ENCODE measurements at places on chromosomes 12 and 14.

DNA sequence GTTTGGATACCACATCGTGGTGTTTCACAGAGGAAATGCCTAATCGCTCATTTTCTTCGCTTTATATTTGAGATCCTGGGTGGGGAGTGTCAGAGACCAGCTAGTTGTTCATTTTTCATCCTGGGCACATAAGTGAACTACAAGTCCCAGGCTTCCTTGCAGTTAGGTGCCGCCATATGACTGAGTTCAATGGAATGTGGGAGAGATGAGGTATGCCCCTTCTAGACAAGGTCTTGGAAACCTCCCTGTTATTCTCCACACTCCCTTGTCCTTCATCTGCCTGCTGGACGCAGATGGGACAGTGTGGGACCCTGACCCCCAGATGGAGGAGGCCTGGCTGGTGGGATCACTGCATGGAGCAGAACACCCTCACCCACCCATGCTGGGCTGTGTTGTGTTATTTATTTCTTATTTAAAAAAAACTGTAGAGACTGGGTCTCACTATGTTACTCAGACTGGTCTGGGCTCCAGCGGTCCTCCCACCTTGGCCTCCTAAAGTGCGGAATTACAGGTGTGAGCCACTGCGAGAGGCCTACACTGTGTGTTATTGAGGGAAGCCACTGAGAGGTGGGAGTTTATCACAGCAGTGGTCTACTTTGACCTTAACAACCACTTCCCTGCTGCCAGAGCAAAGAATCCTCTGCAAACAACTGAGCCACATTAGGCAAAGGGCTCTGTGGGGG is 42.9 kb upstream of the VRK1 start:
- no peak for DNase-seq

- no peak for DNase-seq
Measured at GRCh38 chr12:113341535-113341934, 6.6 kb upstream of the SLC8B1 start.

GRCh38 chr12:109737126-109737525 is 23.5 kb downstream of the FAM222A start:
- DNase-seq: no peak

DNA sequence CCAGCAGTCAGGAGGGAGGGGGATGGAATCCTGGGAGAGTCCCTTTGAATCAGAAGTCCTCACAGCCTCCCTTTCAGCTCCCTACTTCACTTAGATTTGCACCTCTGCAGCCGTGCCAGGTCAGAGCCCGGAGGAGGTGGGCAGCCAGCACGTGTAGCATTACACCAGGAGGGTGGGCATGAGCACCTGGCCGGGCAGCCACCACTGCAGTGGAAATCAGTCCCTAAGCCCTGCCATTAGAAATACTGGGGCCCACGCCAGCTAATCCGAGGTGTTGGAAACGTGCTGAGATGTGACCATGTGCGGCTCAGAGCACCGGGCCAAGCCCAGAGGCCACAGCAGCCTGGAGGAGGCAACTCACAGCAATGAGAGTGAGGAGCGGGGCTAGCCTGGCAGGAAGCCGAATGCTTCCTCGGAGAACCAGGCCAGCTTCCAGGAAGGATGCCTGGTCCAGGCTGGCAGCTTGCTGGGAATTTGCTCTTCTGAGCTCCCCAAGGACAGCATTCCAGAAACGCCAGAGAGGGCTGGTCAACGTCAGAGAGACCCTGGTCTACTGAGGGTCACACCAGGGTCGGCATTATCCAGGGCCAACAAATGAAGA is 9.4 kb upstream of the CACNA2D4 start:
- DNase-seq: no peak

DNA sequence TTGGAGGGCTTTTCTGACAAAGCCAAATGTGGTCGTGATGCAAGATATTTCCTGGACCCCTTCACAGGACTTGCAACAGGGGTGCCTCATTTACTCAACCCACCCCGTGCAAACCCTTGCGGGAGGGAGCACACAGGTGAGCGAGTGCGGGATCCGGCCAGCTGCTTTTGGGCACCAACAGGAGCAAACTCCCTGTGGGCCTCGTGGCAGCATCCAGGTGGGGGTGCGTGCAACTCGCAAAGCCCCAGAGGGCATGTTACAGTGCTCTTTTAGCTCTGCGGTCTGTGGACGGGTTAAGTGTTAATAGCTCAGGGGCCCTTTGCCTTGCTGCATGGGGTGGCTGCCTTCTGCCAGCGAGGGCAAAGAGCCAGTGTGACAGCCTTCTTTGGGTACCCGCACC is 707.6 kb upstream of the MDGA2 start:
- peak; percentile 21 for DNase-seq

DNA sequence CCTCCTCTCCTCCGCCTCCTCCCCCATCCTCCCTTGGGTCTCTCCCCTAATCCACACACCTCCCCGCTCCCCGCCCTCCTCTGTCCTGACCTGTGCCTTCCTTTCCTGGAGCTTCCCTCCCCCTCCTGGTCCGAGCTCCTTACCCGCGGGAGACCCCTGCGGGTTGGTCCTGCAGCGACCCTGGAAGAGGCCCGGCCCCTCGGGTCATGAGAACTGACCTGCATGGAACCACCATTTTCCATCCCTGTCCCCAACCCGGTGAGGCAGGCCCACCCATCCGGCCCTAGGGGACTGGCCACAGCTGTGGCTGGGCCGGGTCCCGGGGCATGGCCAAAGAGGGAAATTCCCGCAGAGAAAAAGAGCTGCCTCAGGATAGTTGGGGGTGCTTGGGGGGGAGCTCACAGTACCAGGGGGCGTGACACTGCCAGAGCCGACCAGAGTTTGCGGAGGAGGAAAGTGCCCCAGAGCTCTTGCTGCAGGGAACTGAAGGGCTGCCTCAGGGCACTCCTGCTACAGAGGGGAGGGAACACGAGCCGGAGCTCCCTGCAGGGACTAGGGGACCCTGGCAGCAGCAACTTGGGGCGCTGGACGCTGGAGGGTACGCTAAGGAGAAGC is 613 bp downstream of the ARHGEF40 start:
- DNase-seq: peak; percentile 82

DNA sequence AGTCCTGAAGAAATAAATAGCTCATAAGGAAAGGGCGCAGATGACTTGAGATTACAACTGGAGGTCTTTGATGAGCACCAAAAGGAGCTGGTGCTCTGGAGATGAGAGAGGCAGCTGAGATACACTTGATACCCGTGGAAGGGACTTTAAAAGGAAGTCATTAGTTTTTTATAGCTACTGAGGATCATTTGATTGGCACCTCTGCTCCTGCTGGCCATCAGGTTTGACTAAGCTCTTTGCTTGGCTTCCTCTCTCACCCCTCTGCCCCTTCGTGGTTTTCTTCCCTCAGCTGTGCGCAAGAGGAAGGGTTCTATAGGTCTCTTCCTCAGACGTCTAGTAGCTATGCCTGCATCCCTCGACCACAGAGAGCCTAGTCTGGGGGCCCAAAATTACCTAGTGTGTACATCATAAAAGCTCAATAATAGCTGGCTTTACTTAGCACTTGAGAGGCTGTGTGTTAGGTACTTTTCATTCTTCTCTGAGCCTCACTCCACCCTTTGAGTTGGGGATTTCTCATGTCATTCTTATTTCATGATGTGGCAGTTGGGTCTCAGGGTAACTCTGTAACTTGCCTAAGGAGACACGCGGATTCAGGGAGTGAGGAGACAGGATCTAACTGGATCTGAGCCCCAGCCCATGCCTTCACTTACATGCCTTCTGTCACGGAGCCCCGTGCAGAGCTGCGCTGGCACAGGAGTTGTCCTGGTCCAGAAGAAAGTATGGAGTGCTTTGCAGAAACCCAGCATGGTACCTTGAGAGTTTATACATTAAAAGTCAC is 68.4 kb upstream of the ASPG start:
- DNase-seq: no peak

GRCh38 chr14:100609331-100609870 is 22.2 kb upstream of the BEGAIN start:
- DNase-seq: no peak

DNA sequence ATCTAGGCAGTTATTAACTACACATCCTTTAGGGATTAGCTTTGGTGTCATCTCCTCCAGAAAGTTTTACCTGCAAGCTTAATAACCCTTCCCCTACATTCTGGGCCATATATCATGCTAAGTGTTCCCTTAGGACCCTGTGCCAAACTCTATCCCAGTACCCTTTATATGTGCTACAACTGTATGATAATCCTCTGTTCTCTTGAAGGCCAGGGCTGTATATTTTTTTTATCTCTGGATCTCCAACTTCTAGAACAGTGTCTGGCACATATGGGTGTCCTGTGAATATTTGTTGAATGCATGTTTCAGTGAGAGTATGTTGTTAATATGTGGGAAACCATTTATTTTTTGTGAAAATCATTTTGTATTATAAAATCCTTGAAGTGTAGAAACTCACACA is 106.7 kb downstream of the PPM1A start:
- DNase-seq: no peak

DNA sequence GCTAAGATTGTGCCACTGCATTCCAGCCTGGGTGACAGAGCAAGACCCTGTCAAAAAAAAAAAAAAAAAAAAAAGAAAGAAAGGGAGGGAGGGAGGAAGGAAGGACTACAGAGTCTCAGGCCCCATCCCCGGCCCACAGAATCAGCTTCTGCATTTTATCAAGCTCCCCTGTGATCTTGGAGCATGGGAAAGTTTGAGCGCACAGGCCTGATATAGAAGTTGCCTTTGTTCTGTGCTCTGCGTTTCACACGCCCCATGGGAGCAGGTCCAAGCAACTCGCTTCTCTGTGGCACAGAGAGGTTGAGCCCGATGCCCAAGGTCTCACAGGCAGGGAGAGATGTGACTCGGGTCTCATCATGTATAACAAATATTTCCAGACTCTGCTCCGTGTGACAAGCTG is 101.8 kb downstream of the PHETA1 start:
- DNase-seq: no peak

GRCh38 chr12:32117316-32117715 is 10.7 kb downstream of the BICD1 start:
- no peak for DNase-seq

DNA sequence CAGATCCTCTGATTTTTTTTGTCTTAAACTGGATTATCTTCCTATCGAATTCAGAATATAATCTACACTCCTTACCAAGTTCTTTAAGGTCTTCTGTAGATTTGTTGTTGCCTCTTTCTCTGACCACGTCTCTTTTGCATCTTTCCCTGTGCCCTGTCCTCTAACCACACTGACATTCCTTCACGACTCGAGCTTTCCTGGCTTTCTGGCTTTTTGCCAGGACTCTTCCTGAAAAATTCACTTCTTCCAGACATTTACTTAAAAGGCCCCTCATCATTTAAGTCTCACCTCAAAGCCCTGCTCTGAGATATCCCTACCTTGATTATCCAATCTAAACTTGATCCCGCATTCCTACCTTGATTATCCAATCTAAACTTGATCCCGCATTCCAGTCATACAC is 422.3 kb upstream of the DCN start:
- DNase-seq: no peak

- DNase-seq: peak; percentile 2
Measured at GRCh38 chr14:42307239-42307825, 700.7 kb downstream of the LRFN5 start.

DNA sequence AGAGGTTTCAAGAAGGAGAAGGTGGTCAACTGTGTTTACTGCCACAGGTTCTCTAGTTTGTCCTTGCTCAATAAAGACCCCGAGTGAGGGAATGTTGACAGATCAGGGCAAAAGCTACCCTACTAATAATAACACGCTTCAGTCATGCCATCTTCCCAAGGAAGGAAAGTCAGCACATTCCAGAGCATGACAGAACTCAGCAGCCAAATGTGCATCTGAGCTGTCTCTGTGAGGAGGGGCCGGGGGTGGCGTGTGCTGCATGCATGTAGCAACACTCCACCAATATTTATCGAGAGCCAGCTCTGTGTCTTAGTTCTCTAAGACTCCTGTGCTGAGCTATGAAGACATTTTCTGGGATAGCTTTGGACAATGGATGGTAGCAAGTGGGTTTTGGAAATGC is 260.4 kb downstream of the DPF3 start:
- DNase-seq: no peak

GRCh38 chr12:130423136-130423535 is 85.4 kb downstream of the PIWIL1 start:
- DNase-seq: no peak

DNA sequence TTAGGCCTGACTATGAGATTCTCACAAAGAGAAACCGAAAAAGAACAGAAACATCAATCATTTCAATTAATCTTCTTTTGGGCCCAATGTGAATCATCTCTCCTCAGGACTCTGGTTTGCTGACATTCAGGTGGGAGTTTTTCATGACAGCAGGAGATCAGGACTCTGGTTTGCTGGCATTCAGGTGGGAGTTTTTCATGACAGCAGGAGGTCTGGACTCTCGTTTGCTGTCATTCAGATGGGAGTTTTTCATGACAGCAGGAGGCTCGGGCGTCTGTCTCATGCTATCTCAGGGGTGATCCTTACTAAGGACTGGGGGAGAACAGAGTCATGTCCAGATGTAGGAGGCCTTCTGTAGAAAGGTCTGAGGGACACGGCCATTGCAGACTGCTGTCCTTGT is 40.1 kb upstream of the PARP11 start:
- DNase-seq: peak; percentile 14

- peak; percentile 28 for DNase-seq
Measured at GRCh38 chr14:37650356-37651037, 55.1 kb downstream of the TTC6 start.

DNA sequence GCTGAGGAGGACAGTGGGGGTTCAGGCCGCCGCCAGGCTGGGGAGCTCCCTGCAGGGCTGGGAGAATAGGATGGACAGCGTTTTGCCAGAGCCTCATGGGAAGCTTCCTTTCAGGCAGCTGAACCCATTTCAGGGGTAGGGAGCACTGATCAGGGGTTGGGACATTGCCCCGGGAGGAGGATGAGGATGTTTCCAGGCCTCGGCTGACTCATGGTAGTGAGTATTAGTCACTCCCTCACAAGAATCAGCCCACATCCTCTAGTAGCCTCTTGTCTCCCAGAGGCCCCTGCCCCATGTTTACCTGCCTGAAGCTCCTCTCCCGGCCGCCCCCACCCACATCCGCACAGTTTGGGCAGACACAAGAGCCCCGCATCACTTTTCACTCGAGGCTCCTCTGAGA is 89.8 kb downstream of the ZFP36L1 start:
- DNase-seq: no peak

DNA sequence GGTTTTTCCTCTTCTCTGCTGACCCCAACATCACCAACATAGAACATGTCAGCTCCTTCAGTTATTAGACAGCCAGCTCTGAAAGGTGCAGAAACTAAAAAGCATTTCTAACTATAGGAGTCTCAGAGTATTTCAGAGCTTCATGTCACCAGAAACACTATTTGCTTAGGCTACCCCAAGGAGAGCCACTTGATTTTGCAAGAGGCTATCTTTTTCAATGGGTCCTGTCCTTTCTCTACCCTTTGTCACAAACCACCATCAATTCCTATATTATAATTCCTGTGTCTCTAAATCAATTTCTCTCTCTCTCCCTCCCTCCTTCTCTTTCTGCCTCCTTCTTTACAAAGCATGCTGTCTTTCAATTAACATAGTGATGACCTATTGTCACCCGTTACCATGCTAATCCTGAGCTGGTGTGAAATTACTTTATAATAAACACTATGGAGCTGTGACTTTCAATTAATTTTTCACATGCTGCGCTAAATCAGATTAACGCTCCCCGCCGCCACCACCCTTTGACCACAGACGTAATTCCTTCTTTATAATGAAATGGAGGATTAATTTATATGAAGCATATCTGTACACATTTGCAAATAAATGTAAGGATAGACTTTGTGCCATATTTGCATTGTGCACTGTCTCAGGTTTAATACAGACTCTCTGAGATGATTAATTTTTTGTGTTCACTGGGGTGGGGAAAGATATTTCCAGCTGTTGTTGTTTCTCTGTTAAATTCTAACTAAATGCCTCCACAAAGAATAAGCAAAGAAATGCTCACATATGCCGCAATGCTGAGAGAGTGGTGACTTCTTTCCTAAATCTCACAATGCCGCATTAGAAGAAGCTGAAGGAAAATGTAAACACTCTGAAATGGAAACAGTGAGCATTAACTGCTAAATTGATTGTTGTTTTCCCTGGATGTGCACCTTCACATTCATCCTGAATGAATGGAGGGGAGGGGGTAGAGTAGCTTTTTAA is 418.6 kb downstream of the PDZRN4 start:
- no peak for DNase-seq

Data from GM23338 (cell line).